Activated T-cell treated with anti-CD3 and anti-CD28 coated beads for 48 hours (primary cell): ENCODE measurements at places on chromosomes 13 and 19.

- no peak for DNase-seq
These were observed 3.6 kb downstream of the ZIK1 start for GRCh38 chr19:57587529-57587928.

DNA sequence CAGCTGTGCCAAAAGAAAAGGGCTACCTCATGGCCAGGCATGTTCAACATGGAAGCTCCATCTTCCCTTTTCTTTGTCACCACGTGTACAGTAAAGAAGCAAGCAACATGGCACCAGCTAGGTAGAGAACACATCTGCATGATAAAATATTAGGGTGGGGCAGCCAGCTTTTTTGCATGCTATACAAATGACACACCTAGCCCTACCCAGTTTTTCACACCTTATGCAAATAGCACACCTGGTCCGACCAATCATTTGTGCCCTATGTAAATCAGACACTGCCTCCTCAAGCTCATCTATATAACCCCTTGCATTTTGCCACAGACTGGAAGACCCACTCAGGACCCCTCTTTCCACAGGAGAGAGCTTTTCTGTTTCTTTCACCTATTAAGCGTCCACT lies 85.5 kb downstream of the STOML3 start:
- no peak for DNase-seq

DNA sequence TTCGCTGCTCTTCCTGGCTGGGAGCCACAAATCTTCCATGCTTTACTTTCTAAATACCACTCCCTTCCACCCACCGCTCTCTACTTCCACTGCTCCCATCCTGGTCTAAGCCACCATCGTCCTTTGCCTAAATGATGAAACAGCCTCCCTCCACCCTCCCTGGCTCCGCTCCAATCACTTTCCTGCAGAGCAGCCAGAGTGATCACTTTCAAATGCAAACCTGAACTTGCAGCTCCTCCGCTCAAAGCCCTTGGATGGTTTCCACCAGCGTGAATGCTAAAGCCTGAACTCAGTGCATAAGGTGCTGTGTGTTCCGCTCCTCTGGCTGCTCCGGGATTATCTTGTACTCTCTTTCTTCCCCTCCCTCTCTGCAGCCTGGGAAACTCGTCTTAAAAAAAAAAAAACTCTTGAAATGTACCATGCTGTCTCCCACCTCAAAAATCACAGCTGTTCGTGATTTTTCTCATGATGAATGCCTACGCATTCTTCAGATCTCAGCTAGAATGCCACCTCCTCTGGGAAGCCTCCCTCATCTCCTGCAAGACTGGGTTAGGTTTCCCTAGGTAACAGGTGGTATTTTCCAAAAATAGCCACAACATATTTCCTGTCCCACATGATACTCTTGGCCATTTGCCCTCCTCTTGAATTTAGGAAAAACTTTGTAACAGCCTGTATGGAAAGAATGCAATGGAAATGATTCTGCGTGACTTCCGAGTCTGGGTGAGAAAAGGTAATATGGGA lies 3.7 kb upstream of the SIN3B start:
- no peak for DNase-seq

GRCh38 chr13:67880916-67881315 lies 650.8 kb upstream of the PCDH9 start:
- no peak for DNase-seq

- DNase-seq: no peak
These were observed 158.1 kb upstream of the SGCG start for GRCh38 chr13:23022704-23023103.

DNA sequence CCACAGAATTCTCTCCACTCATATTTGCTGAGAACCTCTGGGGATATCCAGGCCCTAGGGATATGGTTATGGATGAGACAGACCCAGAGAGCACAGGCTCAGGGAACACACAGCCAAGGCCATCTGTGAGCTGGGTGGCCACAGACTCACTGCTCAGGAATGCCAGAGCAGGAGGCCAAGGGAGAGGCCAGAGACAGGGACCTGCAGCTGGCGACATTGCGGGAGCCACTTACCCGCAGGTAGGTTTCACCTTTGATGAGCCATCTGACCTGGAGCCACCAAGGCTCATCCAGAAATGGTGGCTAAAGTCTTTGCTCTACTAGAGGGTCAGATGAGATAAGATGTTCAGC lies 29.4 kb downstream of the CCNE1 start:
- DNase-seq: no peak

- no peak for DNase-seq
These were observed 1.1 kb downstream of the KCTD4 start for GRCh38 chr13:45199711-45200110.

GRCh38 chr13:91144486-91144885 lies 203.0 kb upstream of the MIR17HG start:
- DNase-seq: no peak

DNA sequence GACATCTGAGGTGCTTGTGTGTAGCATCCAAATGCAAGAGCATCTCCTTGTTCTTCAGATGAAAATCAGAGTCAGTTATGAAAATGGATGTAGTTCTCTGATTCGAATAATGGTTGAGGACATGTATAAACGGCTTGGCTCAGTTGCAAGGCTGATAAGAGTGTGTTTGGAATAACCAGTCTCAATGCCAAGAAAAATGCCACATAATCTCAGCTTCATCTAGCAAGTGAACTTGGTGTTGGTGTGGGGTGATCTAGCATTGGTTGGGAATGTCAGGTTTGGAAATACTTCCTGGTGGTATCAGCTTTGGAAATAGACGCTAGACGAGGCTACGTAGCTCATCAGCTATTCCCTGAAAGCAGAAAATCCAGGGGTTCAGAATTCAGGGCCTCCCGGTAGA lies 362.0 kb downstream of the FGF9 start:
- no peak for DNase-seq

DNA sequence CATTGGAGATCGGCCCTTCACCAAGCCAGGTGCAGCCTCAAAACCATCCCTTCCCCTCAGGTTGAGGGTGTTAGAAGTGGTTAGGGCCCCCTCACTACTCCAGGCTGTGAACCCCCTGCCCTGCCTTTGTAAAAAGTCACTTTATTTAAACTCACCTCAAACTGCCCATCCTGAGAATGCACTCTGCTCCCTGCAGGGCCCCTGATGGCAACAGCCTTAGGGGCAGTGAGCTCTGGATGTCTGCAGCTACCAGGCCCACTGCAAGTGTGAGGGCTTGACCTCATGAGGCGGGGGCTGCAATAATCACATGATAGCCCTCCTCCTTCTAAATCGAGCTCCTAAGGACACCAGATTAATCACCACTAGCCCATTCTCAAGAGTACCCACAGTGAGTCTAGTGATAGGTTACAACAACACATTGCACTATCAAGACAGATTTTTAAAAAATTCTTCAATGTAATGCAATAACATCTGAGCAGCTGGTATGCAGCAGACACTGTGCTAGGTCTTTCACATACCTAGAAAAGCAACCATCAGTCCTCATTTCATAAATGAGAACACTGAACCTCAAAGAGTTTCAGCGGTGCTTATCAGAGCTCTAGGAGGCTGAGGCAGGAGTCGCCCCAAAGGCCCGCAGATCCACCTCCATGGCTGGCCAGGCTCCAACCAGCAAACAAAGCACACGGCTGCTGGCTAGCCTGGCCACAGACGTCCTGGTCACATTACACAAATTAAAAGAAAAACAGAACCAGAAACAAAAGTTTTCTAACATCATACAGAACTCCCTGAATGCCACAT lies 26.0 kb downstream of the SLC7A1 start:
- DNase-seq: no peak

DNA sequence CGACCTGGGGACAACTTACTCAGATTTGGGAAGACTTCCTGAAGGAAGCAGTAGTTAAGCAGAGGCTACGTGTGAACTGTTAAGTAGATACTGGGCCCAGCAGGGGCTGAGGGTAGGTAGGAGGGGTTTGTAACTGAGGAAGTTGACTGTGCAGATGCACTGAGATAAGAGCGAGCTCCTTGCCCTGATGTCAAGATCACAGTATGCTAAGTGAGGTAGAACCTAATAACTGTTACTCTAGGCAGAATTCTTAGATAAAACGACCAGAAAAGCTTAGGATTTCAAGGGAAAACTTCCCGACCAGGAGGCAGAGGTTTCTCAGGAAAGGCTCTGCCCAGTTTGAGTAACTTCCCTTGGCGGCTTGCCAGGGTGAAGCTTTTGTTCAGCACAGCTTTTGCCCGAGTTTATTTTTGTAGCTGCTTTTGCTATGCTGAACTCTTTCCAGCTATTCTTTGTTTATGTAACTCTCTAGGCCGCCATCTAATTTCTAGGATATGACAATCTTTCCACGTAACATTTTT lies 632.1 kb downstream of the DIAPH3 start:
- DNase-seq: no peak

GRCh38 chr19:1252221-1252820 lies 3.9 kb downstream of the MIDN start:
- no peak for DNase-seq

- peak; percentile 47 for DNase-seq
These were observed 224.5 kb downstream of the B3GLCT start for GRCh38 chr13:31424130-31424729.

DNA sequence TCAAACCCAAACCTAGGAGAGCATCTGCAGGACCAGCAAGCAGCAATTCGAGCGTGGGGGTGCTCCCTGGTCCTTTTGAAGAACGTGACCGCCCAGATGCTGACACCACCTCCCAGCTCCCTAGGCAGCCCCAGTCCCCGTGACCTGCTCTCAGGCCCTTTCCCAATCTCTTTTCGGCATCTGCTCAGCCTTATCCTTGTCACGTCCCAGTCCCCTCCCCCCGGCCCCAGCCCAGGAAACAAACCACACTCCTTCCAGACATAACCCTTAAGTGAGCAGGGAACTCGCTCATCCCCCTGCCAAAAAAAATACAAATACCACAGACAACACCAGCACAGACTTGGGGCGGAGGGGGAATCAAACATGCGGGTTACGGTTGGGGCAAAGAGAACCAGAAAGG lies 3.3 kb downstream of the MLLT1 start:
- no peak for DNase-seq

GRCh38 chr19:19529783-19530422 lies 1.2 kb downstream of the YJEFN3 start:
- DNase-seq: no peak

GRCh38 chr13:114339857-114340534 lies 25.7 kb downstream of the CHAMP1 start:
- DNase-seq: no peak
